BE2C (cell line): ENCODE measurements at places on chromosomes 5 and 9.

GRCh38 chr9:135103931-135104639 lies 16.6 kb downstream of the OLFM1 start:
- DNase-seq = no peak

DNA sequence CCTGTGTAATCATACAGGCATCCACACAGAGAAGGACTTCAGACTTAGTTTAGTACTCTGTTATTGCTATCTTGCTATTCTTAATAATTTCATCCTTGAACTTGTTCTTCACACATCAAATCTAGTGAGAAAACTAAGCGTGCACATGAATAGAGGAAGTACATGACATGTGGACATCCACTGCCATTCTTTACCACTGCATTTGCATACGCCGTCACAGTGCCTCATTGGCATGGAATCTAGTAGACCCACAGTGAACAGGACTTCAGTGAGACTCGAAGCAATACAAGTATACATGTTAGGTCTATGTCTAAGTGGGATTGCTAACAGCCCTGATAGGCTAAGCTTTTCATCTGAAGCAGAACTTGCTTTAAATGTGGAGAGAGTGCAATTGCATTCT lies 592.1 kb downstream of the TLE4 start:
- no peak for DNase-seq

GRCh38 chr5:142740474-142741242 lies 29.5 kb upstream of the ARHGAP26 start:
- DNase-seq = no peak

GRCh38 chr9:73981405-73981804 lies 515.7 kb upstream of the RORB start:
- DNase-seq = no peak

DNA sequence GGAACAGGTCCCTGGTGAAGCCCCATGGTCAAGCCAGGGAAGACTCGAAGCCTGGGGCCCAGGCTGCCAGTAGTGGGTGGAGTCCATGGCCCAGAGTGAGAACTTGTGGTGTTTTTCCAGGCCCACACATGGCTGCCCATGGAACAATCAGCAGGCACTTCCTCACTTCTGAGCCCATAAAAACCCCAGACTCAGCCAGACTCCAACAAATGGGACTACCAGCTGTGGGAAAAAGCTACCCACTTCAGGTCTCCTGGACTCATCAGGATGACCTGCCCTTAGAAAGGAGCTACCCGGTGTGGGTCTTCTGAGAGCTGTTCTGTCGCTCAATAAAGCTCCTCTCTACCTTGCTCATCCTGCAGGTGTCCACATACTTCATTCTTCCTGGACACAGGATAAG lies 108.9 kb downstream of the ST8SIA4 start:
- DNase-seq = no peak

GRCh38 chr5:131353991-131354390 lies 90.1 kb downstream of the CDC42SE2 start:
- no peak for DNase-seq

DNA sequence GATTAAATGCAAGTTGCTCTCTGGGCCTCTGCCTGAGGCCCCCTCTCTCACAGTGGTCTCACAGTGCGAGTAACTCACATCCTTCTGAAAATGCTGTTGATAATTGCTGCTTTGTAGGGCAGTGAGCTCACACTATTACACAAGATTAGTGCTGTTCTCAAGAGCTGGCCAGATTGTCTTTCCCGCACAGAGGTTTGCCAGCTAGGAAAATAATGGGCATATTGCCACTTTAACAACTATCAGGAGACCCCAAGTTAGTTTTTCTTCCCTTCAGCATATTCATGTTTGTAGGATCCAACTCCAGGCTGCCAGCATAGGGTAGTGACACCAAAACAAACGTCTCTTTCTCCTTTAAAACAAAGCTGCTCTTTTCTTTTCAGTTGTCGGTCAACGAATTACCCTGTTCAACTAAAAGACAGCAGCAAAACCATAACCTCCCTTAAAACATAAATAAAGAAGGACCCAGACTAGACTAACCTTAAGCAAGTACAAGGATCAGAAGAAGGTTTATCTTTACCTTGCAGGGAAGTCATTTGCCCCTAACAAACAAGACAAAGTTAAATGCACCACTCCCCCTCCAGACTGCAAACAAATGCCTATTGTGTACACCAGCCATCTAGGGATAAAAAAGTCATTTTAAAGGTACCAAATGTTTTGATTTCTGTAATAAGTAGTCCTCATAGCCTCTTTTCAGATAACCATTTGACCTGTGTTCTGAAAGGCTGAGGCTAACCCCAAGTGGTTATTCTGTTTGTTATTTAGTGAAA lies 91.4 kb downstream of the VCAN start:
- no peak for DNase-seq

- DNase-seq = no peak
These were observed 1325.0 kb upstream of the DMAC1 start for GRCh38 chr9:9124616-9125015.

DNA sequence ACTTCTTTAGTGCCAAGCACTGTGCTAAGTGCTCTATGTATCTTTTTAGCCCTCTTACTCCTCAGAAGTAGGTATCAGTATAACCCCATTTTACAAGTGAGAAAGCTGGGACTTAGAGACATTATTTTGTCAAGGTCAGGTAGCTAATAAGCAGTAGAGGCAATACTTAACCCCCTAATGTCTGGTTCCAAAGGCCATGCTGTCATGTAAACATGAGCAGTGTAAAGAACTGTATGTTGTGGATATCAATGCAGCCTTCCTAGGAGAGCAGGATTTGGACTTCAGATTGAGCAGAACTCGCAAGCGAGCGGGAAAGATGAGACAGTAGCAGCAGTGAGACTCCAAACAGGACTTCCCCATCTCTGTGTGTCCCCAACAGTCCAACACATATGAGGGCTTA lies 3.6 kb upstream of the SHROOM1 start:
- DNase-seq = no peak

GRCh38 chr9:134647359-134648080 lies 5.9 kb downstream of the COL5A1 start:
- no peak for DNase-seq

DNA sequence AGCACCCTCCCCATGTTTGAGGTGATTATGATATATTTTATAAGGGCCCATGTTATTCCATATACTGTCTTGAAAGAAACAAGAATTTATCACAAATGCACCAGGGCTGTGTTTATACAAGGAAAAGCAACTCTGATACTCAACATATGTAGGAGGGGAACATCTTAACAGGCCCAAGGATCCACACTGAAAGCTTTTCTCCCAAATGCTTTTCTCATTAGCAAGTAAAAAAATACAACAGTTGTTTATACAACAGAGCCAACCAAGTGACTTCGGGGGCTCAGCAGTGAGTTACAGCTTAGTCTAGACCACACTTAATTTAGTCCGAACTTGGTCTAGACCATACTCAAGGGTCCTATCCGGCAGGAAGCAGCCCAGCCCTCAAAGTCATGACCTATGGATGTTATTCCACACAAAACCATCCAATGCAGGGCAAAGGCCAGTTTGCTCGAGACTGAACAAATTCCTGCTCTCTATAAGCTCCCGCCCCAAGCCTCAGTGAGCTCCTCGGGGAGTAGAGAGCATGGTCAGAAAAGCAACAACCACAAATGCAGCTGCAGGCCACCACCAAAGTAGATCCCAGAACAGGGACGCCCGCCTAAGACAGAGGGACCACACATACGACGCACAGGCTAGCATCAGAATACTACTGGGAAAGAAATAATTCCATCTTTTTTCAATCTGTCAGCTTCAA lies 6.8 kb downstream of the GZMK start:
- DNase-seq = no peak
